SK-N-SH (cell line): ENCODE measurements at places on chromosomes 4 and X. TPM values are rescaled to one million over a fixed set of nuclear protein-coding genes. Genes with fewer than 3 reads are reported as not detected.

GRCh38 chrX:131067216-131067615, 9.1 kb downstream of the ARHGAP36 start:
- DNase-seq = no peak

DNA sequence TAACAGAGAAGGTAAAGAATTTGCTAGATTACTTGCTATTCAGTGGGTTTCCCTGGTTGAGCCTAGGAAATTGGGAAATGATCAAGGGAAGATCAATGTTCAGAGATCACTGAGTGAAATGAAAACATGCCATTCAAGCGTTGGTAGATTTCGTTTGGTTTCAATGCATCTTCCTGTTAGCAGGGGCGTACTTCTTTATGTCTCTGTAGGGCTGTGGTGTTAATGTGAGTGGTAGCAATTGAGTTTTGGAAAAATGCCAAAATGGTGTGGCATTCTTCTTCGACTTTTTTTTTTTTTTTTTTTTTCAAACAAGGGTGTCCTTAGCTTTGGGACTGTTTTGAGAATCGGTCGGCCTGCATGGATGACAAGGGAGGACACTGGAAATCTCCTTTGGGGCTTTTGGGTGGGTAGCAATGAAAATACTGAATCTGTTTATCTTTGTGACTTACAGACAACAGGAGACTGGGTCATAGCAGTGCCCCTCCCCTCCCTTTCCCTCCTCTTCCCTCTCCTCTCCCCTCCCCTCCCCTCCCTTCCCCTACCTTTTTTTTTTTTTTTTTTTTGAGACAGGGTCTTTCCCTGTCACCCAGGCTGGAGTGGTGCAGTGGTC, 50.4 kb downstream of the SPRY1 start:
- DNase-seq = no peak

GRCh38 chrX:11899091-11899490, 141.1 kb downstream of the MSL3 start:
- DNase-seq = no peak

DNA sequence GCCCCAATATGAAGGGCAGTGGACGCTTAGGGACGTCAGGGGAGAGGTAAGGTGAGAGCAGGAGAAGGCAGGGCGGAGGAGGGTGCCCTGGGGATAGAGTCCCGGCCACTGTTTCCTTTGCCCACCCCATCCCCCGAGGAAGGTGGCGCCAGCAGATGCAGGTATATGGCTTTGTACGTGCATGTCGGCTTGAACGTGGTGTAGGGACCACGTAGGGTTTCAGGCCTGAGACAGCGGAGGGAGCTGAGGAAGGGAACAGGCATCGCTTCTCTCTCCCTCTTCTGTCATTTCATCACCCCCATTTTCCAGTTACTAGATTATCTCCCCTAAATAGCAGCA, 97.9 kb downstream of the PHKA2 start:
- DNase-seq = no peak

DNA sequence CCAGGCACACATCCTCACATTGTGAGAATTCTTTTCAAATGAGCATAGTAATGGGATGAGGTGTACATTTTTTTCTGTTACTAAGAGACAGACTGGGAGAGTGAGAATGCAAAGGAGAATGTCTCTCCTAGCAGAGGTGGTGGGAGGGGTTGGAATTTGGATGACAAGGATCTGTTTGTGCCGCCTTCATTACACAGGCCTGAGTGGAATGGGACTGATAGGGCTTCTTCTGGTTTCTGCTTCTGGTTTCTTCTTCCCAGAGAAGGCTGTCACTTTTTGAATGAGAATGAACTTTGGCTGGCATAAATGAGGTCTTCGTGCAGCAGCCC, 55.4 kb downstream of the C4orf51 start:
- DNase-seq = no peak

- no peak for DNase-seq
Observed at GRCh38 chrX:139903210-139903609, 29.6 kb downstream of the ATP11C start.

The CYBB gene
- not detected in 2 replicates for polyA plus RNA-seq

The CFAP97 gene
- polyA plus RNA-seq = 10.6 and 14.1 TPM in 2 replicates

The PHKA1 gene
- polyA plus RNA-seq = 4.8 and 6.2 TPM in 2 replicates
